GM12878 (cell line): ENCODE measurements at places on chromosomes 5 and 9. TPM values are rescaled to one million over a fixed set of nuclear protein-coding genes. Genes with fewer than 3 reads are reported as not detected.

The LIX1 gene
- total RNA-seq = not detected in 2 replicates

The DBH gene
- total RNA-seq = not detected in 2 replicates

The ZNF618 gene
- 0.08 TPM in 2 replicates for total RNA-seq

The GMCL2 gene
- total RNA-seq = not detected in 2 replicates

The ZNF658 gene
- total RNA-seq = 2.9 and 3.2 TPM in 2 replicates

The PCDHGA8 gene
- not detected in 2 replicates for total RNA-seq

GRCh38 chr5:57181154-57181553, 7.3 kb downstream of the GPBP1 start:
- DNase-seq = no peak

- no peak for DNase-seq
Measured at GRCh38 chr5:172574871-172575223, 66.2 kb upstream of the NEURL1B start.

GRCh38 chr5:128197896-128198522, 114.4 kb downstream of the SLC12A2 start:
- DNase-seq = no peak

GRCh38 chr9:121684381-121685145, 33.1 kb downstream of the DAB2IP start:
- no peak for DNase-seq

- peak; percentile 36 for DNase-seq
Measured at GRCh38 chr9:131999692-132000551, 79.7 kb downstream of the MED27 start.

- no peak for DNase-seq
Measured at GRCh38 chr9:36897478-36897877, 136.6 kb downstream of the PAX5 start.

GRCh38 chr5:162641142-162641813, 573.7 kb downstream of the GABRG2 start:
- no peak for DNase-seq

DNA sequence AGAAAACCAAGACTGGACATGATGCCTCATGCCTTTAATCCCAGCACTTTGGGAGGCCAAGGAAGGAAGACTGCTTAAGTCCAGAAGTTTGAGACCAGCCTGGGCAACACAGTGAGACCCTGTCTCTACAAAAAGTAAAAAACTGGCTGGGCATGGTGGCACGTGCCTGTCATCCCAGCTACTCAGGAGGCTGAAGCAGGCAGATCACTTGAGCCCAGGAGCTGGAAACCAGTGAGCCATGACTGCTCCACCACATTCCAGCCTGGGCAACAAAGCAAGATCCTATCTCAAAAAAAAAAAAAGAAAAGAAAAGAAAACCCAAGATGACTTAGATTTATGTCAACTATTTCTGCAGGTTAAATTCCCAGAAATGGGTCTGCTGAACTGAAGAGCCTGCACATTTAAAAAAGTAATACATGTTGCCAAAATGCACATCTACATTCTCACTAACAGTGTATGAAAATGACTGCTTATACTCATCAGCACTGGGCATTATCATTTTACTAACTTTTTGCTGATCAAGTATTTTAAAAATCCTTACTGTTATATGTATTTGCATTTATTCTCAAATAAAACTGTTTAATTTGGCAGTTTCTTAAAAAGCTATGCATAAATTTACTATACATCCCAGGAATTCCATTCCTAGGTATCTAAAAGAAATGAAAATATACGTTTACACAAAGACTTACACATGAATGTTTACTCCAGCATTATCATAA, 14.3 kb downstream of the ERMP1 start:
- no peak for DNase-seq

DNA sequence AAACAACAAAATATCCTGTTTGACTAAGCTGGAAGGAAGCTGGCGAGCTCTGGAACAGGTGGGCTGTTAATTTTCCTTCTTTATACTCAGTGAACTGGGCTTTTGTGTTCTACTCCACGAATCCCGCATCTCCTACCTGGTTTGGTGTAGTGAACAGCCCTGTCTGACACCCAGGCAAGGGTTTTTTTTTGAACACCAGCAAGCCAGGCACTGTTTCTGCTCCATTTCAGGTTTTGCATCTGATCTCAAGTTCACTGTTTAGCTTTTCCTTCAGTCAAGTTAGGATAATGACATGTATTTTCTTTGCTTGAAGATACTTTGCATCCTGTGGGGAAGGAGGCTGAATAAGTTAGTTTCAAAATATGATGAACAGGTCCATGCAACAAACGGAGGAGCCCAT, 204.5 kb downstream of the SEMA6A start:
- no peak for DNase-seq

- no peak for DNase-seq
Measured at GRCh38 chr5:18546591-18546990, 912.3 kb downstream of the TAF11L14 start.
